ENCODE measurements at places on chromosomes 2 and 18.
A peak's percentile ranks its signal among the peaks of the same experiment; 100 is the strongest.

DNA sequence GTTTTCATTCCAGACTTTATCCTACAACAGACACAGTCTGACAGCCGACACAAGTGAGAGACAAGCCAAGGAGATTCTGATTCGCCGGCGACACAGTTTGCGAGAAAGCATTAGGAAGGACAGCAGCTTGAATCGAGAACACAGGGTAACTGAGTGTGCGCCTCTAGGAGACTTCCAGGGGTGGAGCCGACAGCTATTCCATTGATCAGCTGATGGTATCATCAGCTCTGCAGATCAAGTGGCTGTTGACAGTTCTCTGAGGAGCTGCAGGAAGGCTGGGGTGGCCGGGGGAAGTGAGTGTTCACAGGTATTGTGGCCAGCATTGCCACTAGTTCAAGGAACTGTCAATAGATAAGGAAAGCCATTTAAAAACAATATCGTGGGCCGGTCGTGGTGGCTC is 57.3 kb upstream of the TMEM182 start:
- no peak for DNase-seq

DNA sequence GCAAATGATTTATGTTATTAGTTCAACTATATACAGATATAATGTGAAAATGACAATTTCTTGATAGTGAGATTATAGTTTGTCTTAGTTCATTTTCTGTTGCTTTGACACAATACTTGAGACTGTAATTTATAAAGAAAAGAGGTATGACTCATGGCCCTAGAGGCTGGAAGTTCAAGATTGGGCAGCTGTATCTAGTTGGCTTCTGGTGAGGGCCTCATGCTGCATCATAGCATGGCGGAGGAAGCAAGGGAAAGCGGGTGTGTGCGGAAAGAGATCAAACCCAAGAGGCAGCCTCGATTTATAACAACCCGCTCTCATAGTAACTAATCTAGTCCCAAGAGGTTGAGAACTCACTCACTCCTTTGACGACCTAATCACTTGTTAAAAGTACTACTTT is 11.4 kb downstream of the PLEKHA3 start:
- DNase-seq = no peak

DNA sequence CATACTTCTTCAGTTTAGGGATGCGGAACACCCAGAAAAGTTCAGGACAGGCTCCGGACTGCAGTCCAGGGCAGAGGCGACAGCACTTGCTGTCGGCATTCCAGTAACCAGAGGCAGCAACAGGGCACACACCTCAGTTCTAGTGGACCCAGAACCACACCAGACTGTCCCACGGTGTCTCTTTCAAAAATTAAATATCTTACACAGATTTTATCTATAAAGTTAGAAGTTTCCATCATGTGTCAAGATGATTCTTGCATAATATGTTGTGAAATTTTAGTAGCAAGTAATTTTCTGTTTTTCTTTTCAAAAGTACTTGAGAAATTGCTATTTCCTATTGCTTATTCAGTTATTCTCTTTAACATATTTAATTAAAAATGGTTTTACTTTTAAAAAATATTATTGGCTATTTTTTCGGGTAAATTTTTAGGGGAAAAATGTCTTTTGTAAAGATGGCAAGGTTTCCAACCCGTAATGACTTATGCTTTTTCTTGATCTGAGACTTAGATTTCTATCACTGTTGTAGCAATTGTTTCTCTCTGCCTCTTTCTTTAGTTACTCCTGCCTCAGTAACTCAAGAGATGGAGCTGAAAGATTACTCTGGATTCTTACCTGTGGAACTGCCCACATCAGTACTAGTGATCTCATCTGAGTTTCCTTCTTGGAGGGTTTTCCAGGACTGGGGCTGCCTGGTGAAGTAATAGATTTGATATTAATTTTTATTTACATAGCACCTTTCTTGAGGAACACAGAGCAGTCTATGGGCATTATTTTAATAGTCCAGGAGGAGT is 182.7 kb downstream of the LTBP1 start:
- no peak for DNase-seq

GRCh38 chr2:149587950-149588487 is 444 bp upstream of the MMADHC start:
- no peak for DNase-seq

- no peak for DNase-seq
Measured at GRCh38 chr2:139674577-139674976, 894.4 kb upstream of the NXPH2 start.

DNA sequence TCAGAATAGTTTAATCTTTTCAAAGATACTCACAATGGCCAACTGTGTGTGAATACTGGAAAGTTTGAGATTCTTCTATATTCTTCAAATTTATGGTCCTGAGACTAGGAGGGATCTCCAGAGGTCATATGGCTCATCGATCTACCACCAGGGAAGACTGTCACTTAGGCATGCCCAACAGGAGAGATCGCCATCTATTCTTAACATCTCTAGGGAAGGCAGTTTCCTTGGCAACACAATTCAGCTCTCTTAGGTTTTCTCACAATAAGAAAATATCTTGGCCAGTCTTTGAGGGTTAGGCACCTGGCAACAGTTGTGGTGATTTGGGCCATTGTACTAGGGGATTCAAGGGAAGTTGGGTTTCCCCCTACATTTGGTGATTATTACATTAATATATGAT is 107.2 kb downstream of the GALNT3 start:
- no peak for DNase-seq

DNA sequence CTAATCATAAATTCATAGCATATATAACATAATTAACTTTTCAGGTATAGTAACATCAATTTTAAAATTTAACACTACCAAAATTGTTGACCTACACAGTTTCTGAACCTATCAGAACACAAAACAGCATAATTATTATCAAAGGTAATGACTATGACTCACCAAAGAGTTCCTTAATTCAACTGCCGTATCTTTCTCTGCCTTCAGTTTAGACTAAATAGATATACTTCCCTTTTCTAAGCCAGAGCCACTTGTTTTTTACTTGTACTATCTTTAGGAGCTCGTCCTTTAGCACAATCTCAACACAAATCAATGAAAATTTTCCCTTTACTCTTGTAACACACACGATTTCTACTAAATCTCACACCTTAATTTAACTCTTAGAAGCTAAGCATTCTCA is 54.4 kb downstream of the CCDC88A start:
- no peak for DNase-seq

DNA sequence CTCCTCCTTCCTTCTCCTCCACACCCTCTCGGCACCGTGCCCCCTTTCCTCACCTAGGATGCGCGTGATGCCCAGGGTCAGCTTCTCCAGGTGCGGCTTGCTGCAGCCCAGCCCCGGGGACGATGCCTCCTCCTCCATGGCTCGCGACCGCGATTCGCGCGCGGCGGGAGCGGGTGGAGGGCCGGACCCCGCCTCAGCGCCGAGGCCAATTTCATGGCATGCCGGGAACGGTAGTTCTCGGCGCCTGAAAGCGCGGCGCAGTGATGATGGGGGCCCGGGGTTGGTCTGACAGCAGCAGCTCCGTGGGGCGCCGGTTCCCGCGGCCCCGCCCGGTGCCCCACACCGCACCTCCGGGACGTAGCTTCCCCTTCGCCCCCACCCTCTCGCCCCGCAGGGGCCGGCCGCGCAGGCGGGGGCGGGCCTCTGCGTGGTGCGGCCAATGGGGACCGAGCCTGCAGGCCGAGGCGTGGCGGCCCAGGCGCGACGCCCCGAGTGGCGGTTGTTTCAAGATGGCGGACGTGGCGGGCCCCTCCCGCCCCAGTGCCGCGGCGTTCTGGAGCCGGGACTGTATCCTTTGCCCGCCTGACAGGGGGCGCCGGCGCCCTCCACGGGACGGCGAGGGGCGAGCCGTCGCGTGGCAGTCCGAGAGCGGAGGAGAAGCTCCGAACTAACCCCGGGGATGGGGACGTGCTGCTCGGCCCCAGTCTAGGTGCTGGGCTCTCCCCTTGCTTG is at the start of the genes KIAA1328 and TPGS2:
KIAA1328 (plus strand) TSS at position 498 of the 732 bp plus-strand sequence; CDS start at position 510, 12 bp downstream.
TPGS2 (minus strand) TSS at position 373 of the 732 bp plus-strand sequence; CDS start at position 138, 235 bp downstream.
- peak; percentile 76 for DNase-seq

DNA sequence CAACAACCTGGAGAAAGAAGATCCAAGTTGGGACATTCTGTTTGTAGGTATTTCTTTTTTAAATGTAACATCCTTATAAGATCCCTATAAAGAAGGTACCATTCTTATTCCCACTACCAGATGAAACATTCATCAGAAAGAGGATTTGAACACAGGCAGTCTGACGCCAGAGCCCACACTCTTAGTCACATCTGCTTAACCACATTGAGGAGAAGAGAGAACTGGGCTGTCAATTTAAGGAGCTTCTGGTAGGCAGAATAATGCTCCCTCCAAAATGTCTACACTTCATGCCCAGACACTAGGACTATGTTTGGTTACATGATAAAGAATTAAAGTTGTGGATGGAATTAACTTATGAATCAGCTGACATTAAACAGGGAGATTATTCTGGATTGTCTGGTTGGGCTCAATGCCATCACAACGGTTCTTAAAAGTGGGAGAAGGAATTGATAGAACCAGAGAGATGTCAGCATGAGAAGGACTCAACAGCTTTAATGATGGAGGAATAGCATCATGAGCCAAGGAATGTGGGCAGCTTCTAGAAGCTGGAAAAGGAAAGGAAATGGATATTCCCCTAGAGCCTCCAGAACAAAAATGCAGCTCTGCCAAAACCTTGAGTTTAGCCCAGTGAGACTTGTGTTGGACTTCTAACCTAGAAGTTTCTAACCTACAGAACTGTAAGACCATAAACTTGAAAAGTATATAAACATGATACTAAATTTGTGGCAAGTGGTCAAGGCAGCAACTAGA is 82.2 kb downstream of the KLF7 start:
- no peak for DNase-seq

GRCh38 chr2:84799772-84800171 is 81.1 kb downstream of the TRABD2A start:
- no peak for DNase-seq

GRCh38 chr2:177147093-177147694 is 65.4 kb upstream of the HNRNPA3 start:
- DNase-seq = no peak

DNA sequence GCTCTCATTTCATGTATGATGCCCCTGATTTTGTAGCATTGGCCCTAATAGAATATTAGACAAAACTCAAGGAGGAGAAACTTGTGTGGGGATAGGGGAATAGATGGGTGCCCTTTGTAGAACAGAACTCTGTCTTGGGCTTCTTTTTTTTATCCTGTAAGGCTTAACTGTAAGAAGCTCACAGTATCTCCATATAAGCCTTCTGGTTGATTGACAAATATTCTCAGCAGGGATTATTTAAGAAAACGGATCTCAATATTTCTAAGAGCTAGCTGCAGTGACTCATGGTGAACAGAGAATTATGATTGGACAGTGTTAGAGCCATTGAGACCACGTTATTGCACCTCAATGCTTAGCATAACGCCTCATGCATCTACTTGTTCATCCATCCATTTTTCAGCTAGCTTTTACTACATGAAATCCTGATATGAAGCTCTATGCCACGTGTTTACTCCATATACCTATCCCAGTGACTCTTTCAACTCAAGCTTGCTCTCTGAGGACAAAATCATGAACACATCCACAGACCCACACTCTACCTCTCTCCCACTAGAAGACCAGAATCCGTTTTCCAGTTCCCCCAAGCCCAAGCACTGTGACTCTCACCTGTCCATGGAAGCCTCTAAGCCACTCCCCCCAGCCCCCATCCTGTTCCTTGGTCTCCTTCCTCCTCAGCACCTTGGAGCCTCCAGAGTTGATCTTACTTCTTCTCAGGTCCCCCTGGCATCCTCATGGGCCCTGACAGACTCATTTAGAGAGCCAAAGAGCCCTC is 99.2 kb downstream of the BCL2L11 start:
- no peak for DNase-seq

DNA sequence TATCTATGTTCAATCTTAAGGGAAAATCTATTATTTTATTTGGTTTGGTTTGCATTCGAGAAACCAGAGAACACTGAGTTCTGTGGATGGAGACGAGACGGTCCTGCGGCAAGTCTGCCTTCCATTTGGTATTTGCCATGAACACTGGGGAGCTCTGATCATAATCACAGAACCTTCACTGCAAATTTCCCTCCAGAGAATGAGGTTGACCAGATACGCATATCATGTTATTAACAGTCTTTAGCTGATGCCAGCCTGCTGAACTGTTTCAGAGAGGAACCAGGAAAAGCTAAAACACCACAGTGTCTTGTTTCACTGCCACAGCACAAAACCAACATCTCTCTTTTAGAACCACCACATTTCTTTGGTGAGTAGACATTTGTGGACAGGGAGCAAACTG is 269.4 kb upstream of the AGAP1 start:
- DNase-seq = no peak

DNA sequence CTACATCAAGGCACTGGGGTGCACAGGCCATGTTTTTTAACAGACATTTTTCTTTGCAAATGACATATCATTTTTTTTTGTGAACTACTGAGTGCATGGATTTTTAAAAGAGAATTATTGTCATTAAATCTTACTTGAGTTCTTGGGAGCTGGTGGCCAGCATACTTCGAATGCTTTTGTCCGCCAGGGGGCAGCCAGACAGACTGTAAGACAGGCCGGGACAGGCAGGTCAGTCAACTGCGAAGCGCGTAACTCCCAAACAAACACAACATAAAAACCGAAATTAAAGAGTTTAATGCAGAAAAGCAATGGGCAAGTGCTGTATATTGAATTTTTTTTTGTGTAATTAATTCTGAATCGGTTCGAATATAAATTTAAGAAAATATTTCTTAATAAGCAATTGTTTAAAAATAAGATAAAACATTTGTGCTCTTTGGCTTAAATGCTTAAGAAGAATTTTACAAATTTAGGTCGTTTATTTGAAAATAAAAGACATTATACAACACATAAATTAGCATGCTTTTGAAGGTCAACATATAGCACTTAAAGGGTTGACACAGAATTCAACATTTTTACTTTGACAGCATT is 142.2 kb upstream of the PXDN start:
- peak; percentile 7 for DNase-seq

DNA sequence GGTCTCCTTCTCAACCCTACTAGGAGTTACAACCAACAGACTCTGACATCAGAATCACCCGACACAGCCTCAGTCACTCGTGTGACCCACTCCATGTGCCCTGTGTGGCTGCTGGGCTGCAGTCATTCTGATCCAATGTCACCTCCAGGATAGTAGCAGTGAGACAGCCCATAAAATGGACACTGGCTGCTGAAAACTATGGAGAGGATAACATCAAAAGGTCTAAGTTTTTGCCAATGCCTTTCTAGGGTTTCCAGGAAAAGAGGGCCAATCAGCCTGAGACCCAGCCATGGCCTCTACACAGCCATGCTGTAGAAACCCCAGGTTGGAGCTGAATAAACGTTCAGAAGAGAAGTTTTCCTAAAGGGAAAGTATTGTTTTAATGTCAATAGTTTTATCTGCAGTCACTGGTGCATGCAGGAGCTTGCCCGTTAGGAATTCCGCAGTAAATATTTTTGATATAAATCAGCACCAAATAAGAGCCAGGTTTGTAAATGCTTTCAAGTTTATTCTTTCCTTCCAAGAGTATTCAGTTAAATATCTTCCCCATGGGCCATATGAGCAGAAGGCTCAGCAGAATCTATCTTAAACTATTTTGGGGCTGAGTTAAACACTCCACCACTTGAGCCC is 92.2 kb upstream of the PID1 start:
- DNase-seq = no peak

DNA sequence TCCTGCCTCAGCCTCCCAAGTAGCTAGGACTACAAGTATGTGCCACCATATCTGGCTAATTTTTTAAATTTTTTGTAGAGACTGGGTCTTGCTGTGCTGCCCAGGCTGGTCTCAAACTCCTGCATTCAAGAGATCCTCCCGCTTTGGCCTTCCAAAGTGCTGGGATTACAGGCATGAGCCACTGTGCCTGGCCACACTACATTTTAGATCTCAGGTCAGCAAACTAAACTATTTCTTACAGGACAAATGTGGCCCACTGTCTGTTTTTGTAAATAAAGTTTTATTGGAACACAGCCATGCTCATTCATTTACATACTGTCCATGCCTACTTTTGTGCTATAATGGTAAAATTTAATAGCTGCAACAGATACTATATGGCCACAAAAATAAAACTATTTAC is 17.8 kb downstream of the INO80D start:
- DNase-seq = no peak

GRCh38 chr18:72727038-72727655 is 140.6 kb downstream of the NETO1 start:
- DNase-seq = no peak
